ENCODE measurements at places on chromosomes 11 and 22.

- no peak for DNase-seq
Measured at GRCh38 chr22:45999379-45999971, 22.5 kb upstream of the WNT7B start.

DNA sequence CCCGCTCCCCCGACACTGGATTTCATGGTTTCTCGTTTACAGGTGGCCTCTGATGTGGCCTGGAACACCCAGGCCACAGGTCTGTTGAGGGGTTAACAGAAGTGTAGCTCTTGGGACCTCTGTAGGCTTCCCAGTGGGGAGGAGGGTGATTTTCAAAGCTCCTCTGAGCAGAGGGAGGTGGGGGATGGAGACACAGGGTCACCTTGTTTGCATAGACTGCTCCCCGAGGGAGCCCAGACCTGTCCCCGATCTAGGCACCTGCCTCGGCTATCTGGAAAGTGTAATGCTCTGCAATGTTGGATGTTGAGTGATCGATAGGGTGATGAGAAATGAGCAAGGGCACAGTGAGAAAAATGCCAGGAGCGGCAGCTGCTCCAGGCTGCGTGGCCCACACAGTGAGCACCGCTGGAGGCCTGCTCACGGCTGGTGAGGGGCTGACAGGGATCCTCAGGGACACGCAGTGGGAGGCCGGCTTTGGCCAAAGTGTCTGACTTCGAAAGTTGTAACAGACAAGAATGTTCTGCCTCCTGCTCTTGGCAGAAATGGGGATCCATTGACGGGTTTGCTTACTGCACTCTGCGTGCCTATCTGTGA lies 594.1 kb downstream of the BRD1 start:
- no peak for DNase-seq

DNA sequence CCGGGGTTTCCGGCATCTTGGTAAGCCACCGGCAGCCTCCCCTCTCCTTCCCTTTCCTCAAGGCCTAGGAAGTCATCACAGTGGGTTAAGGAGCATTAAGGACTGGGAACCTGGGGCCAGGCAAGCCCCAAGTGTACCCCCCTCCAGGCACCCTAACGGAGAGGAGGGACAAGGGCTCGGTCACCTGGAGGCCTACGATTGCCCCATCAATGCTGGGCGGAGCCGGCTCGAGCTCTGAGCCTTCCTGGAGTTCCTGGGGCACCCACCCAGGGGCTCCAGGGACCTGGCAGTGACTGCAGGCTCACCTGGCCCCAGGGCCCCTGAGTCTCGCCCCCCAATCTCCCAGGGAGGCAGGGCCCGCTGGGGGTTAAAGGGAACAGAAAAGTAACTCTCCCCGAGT lies 34.5 kb upstream of the EIF3D start:
- no peak for DNase-seq

DNA sequence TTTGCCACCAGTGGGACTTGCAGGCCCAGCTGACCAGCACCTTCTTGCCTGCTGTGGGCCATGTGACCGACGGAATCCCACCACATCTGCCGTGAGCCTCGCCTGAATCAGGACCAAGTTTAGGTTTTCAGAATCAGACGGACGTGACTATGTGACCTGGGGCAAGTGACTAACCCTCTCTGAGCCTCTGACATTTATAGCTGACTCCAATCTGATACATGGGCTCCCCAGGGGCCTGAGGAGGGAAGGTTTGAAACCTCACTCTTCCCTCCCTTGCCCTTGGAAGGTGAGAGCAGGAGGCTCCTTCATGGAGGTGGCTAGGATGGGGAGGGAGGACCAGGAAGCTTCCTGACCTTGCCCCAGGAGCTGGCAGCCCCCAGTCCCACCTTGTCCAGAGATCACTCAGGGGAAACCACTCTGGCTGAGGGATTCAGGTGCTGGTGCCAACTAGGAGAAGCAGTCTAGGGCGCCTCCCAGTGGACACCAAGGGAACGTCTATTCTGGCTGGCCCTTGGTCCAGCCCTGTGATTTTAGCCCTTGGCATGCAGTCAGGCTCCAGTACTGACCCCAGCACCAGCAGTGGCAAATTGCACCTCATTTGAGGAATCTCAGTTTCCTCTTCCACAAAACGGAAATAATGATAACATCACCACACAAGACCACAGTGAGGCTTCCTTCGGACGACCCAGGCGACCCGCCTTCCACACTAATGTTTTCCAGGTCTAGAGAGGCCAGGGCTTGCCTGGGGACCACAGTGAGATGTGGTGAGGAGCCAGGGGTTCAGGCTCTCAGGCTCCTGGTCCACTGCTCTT lies 47.2 kb upstream of the SYT7 start:
- no peak for DNase-seq

DNA sequence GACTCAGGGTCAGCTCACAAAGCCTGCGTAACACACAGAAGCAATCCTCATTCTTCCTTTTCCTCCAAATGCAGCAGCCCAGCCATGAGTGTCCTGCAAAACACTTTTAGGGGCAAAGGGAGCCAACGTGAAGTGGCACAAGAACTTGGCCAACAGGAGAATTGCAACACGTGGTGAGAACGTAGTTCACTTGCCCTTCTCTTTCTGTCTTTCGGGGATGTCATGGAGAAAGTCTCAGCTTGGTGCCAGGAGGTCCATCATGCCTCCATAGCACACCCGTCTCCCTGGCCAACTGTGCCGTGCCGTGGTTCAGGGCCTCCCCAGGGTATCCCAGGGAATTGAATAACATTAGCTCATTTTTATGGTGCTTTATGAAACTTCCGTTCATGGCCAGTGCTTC lies 98.5 kb upstream of the ANO1 start:
- DNase-seq = no peak

GRCh38 chr11:25052844-25053243 lies 556.0 kb downstream of the LUZP2 start:
- DNase-seq = no peak

DNA sequence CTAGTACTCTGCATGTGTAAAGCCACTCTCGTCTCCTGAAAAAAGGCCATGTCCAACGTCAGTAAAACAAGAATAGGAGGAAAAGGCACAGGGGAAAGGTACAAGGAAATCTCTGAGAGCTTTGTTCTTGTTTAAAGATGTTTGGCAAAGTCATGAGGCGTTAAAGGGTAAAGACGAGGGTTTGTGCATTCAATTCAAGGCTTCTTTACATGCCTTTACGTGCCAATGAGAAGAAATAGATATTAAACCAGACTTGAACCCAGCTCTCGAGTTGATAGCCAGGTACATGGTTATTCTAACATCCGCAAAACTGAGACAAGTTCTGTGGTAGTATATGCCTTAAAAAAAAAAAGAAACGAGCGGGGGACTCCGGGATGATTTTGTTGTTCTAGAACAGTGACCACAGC lies 704 bp upstream of the CFL1 start:
- no peak for DNase-seq

- DNase-seq = no peak
Measured at GRCh38 chr11:12045914-12046635, 37.6 kb upstream of the DKK3 start.

GRCh38 chr11:8060146-8060719 lies 20.8 kb upstream of the TUB start:
- no peak for DNase-seq

- no peak for DNase-seq
Measured at GRCh38 chr22:41330169-41330568, 28.8 kb downstream of the ZC3H7B start.

DNA sequence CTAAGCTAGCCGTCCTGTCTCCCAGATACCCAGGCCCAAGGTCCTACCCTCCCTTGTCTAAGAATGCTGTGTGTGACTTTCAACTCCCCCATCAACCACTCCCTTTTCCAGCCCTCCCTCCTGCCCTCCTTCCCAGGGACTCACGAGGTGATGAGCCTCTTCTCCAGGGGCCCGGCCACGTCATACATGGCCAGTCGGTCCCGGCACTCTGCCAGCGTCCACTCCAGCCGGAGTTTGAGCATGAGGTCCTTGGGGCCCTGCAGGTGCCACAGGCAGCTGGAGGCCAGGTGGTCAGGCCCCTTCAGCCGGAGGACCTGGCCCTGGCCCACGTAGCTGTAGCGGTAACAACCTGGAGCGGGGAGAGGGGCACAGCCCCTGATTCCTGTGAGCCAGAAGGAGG lies 20.1 kb downstream of the TMPRSS6 start:
- no peak for DNase-seq

DNA sequence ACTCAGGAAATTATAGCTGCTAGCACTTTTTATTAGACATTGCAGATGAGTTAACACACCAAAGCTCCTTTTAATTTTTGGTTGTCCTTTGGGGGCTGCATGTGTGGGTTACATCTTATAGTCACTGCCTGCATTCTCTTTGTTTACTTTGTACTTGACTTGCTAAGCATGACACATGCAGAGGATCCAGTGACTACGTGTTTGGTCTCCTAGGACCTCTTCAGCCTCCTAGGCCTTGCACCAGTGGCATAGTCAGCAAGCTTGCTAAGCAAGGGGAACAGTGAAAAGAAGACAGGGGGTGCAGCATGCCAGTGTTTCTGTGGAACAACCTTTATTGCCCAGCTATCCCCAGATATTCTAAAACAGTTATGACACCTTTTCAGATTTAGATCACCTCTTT lies 108.2 kb downstream of the PAX6 start:
- no peak for DNase-seq

DNA sequence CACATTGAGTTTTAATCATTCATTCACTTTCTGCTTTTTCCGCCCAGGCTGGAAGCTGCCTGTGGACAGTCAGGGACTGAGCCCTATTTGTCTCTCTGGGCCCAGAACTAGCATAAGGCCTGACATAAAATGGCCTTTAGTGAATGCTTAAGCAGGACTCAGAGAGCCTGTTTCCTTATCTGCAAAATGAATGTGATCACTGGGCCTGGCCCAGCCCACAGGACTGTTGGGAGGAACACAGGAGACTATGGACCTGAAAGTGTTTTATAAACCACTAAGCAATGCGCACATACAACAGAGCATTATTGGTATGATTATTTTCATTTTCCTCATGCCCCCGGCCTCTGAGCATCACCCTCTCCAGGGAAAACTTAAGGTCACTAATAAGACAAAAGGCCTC lies 3.9 kb upstream of the MYH9 start:
- no peak for DNase-seq

DNA sequence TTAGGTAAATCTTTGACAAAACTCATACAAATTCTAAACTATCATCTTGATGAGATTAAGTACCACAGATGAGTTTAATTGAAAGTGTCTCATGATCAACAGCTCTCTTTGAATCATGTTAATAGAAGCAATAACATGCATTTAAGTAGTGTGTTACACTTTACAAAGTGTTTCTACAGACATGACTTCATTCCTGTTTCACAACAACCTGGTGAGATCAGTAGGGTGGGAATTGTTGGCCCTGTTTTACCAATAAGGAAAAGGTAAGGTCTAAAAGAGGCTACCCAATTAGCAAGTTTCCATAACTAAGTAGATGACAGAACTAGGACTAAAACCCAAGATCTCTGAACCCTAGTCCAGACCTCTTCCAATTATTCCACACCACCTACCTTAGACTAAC lies 12.7 kb upstream of the PRSS23 start:
- DNase-seq = no peak

DNA sequence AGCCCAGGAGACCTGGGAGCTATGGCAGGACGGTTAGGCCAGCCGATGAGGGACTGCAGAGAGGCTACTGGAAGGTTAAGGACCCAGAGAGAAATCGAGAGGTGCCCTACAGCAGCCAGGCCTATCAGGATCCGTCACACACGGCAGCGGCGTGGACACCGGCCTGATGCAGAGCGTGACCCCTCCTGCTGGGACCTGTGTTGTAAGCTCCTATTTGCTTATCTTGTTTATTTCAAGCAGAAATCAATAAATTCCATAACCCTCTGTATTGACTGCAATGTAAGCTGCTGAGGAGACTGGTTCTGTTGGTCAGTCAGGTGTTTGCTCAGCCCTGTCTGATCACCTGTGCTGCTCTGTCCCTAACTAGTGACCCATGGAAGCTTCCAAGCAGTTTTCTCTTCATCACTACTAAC lies 39.9 kb downstream of the PPP2R1B start:
- DNase-seq = no peak

GRCh38 chr22:22588485-22589164 lies 29.6 kb upstream of the PRAME start:
- DNase-seq = no peak

DNA sequence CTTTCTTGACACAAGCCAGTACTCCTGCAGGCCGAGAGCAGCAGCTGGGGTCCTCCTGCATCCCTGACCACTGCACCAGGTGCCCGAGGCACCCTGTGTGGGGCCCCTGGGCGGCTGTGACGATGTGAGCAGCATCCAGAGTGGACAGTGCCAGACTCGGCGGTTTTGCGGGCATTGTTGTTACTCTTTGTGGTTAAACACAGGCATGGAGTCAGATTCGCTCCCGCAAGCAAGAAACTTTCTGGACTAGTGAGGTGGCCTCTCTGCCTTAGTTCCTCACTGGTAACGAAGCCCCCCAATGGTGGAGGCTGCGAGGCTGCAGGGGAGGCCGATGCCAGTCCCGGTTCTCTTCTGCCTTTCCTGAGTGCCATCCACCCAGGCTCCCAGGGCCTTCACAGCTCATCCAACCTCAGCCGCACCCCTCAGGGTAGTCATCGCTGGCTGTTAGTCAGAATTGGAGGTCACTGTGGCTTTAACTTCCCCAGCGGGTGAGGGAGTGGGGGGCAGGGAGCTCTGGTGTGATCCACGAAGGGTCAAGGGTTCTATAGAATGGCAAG lies 3.7 kb upstream of the CLDN5 start:
- DNase-seq = no peak

DNA sequence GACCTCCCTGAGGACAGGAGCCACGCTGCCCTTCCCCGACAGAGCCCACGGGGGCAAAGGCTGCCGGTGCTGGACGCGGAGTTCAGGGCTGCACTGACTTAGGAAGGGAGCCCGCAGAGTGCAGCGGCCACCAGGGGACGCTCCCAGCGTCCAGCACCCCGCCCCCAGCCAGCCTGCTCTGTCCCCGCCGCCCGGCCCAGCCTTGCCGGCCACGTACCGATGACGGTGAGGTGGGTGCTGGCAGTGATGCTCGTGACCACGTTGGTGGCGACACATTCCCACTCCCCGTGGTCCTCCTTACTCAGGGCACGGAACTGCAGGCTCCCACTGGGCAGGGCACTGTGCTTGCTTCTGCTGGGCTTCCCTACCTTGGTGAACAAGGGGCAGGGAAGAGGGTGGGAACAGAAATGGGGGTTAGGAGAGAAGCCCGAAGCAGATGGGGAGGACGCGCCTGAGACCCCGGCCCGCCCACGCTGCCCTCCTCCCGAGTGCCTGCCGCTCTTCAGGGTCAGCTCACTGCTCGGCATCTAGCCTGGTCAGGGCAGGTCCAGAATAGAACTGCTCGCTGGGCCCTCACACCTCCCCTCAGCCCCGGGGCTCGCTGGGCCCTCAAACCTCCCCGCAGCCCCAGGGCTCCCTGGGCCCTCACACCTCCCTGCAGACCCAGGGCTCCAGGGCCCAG lies 25.9 kb downstream of the IGSF9B start:
- DNase-seq = no peak

DNA sequence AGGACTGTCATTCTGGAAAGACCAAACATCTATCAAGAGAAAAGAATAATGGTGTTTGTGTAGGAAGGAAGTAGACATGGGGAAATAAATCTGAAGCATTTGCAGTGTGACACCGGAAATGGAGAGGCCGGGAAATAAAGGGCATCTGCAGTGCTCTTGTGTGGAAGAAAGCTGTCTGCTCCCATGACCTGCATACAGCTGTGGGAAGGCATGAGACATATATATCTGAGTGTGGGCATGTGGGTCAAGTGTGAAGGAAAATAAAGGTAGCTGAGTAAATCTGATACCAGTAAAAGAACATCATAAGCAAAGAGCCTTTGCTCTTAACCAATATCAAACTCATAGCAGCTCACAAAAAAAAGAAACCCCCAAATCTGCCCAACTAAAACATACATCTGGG lies 72.1 kb upstream of the OR5AK2 start:
- no peak for DNase-seq

Data from stimulated activated CD4-positive, alpha-beta T cell treated with anti-CD3 and anti-CD28 coated beads, Interleukin-4, amount 100 ng/mL, for 4 hours (primary cell).